Stimulated activated CD8-positive, alpha-beta memory T cell treated with anti-CD3 and anti-CD28 coated beads, Interleukin-15, amount 100 ng/mL, for 24 hours (primary cell): ENCODE measurements at places on chromosomes 7 and 10.

- DNase-seq = no peak
Measured at GRCh38 chr10:72320676-72321247, 34.0 kb downstream of the DNAJB12 start.

DNA sequence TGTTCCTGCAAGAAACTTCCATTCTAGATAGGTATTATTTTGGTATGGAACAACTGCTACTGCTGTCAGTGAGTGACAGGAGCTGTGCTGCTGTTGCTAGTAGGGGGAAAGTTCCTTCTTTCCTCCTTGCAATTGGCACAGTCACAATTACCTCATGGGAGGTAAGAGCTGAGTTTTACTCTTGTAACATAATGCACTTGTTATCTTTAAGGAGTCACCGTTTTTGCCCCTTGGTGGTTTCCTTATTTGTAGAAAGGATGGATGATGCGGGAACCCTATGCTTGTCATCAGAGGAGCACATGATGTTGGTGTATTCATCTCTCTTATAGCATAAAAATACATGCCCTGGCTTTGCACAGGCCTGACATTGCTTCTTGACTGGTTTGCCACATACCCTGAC, 234.7 kb upstream of the NPY start:
- no peak for DNase-seq

DNA sequence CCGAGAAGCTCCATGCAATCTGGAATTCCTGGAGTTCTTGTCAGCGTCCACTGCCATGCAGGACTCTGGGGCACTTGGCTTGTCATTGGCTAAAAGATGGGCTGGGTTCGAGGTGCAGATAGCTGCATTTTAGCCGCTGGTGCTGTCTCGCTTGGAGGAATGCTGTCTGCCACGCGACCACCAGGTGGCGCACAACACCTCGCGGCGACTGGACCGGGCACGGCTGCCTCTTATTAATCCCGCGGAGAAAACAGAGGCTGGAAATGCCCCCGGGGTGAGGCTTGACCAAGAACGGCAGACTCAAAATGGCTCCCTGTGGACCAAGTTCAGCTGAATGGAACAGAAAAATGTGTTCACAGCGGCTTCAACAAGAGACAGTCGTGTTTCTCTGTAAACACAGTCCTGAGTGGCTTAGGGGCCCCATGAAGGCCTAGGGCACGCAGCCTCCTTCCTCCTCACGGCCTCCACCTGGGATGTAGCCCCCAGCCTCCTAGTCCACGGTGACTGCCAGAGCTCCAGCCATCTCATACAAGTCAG, 46.2 kb downstream of the AOC1 start:
- DNase-seq = peak; percentile 64

DNA sequence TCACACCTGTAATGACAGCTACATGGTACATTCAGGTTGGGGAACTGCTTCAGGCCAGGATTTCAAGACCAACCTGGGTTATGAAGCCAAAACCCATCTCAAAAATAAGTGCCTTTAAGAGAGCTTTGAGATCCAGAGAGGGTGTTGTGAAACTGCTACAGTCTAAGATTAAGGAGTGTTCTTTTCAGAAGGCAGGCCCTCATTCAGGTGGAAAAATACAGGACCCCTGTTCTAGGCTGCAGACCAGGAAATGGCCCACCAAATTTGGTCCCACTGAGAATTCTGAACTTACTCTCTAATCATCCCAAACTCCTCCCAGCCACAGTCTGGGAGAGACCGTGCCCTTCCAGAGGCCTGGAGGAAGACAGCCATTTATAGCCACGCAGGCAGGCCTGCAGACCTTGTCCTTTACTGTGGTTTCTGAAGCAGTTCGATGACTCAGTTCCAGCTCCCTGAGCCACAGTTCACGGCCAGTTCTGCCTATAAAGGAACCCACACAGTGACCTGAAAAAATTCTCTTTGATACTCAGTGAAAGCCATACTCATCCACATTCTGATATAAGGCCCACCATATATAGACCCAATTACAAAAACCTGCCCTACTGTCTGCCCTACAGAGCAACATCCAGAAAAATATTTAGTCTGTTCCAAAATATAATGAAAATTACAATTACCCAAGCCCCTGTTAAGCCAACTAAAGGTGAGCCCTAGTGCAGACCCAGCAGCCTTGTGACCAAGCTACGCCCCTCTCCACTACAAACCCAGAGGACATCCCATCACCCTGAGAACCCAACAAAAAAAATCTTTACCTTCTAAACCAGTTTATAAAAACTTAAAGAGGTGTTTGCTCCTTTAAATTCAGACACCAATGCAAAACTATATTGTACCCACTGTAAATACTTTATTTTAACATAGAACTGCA, 21.2 kb downstream of the ZNF680 start:
- DNase-seq = no peak

DNA sequence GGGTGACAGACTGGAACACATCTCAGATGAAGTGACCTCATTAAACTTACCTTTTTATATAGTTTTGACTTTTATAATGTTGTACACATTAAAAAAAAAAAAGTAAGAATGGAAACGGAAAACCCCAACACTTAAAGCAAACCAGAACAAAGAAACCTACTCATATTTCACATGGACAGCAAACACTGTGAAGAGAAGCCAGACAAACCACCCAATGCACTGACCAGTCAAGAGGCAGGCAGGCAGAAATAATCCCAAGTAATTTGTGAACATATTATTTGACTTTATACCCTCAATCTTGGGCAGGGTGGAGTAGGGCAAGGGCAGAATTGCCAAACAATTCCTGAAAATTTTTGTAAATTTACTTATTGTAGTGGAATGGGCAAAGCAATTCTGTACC, 39.8 kb downstream of the WAPL start:
- no peak for DNase-seq

DNA sequence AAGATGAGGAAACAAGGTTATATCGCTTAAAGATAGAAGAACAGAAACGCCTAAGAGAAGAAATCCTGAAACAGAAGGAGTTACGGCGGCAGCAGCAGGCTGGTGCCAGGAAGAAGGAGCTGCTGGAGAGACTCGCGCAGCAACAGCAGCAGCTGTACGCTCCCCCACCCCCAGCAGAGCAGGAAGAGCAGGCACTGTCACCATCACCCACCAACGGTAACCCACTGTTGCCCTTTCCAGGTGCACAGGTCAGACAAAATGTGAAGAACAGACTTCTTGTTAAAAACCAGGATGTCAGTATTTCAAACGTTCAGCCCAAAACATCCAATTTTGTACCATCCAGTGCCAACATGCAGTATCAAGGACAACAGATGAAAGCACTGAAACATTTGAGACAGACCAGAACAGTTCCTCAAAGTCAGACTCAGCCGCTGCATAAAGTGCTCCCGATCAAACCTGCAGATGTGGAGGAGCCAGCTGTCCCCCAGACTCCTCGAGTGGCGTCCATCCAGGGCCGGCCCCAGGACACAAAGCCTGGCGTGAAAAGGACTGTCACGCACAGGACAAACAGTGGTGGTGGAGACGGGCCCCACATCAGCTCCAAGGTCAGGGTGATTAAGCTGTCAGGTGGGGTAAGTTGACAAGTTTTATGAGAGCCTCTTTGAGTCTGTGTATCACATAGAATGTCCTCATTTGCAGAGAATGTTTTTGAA, 67.1 kb downstream of the SHH start:
- no peak for DNase-seq

DNA sequence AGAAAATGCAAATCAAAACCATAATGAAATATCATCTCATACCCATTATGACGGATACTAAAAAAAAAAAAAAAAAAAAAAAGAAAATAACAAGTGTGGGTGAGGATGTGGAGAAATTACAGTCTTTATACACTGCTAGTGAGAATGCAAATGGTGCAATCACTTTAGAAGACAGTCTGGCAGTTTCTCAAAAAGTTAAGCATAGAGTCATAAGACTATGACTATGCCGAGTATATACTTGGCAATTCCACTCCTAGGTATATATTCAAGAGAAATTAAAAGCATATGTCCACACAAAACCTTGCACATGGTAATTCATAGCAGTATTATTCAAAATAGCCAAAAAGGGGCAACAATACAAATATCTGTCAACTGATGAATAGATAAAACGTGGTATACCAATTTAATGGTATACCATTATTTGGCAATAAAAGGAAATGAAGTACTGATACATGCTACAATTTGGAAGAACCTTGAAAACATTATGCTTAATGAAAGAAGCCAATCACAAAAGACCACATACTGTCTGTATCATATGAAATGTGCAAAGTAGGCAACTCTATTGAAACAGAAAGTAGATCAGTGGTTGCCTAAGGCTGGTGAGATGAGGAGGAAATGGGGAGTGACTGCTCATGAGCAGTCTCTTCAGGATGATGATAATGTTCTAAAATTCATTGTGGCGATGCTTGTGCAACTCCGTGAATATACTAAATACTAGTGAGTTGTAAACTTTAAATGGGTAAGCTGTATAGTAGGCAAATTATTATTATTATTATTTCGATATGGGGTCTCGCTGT, 90.1 kb upstream of the NANOS1 start:
- no peak for DNase-seq

- DNase-seq = no peak
Measured at GRCh38 chr7:101618916-101619315, 10.2 kb downstream of the MYL10 start.

DNA sequence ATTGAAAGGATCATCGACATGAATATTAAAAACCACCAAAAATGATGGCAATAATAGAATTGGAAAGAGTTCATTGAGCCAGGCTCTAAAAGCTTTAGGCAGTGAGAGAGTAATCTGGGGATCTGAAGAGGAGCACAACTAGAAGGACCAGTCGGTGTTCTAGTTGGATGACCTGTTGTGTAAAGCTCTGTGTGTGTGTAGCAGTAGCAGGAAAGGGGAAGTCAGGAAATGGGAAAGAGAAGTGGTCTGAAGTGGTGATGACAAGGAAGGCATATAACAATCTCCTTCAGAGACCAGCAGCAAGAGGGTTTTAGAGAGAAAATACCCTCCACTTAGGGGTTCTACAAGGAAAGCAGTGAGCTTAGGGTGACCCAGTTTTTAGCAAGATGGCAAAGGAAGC, 539.2 kb downstream of the HTR7 start:
- no peak for DNase-seq

DNA sequence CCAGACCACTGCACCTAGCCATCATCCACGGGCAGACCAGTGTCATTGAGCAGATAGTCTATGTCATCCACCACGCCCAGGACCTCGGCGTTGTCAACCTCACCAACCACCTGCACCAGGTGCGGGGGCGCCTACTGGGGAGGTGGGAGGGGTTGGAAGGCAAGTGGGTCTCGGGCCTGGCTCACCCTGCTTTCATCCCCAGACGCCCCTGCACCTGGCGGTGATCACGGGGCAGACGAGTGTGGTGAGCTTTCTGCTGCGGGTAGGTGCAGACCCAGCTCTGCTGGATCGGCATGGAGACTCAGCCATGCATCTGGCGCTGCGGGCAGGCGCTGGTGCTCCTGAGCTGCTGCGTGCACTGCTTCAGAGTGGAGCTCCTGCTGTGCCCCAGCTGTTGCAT, 4.6 kb downstream of the NFKB2 start:
- no peak for DNase-seq

- no peak for DNase-seq
Measured at GRCh38 chr7:91435381-91436059, 171.3 kb downstream of the FZD1 start.

DNA sequence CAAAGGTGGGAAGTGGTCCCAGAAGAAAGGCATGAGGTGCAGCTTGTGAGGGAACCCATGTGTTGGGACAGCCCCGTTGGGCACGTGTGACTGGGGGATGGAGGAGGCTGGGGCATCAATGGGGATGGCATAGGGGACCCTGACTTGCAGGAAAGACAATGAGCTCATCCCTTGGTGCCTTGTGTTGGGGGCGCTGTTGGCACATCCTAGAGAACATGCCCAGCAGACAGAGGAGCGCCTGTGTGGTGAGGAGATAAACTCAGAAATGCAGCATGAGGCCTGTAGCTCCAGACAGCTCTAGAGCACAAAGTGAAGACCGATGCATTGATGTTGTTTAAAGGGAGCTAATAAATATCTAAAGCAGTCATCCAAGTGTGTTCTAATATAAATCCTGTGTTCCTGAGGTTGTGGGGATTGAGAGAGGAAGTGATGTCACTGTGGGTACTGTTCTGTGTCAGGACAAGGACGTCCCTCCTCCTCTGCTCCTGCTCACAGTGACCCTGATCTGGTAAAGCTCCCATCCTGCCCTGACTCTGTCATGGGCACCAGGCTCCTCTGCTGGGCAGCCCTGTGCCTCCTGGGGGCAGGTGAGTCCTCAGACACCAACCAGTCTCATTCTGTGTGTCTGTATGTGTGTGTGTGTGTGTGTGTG, 126.1 kb upstream of the PRSS58 start:
- no peak for DNase-seq

DNA sequence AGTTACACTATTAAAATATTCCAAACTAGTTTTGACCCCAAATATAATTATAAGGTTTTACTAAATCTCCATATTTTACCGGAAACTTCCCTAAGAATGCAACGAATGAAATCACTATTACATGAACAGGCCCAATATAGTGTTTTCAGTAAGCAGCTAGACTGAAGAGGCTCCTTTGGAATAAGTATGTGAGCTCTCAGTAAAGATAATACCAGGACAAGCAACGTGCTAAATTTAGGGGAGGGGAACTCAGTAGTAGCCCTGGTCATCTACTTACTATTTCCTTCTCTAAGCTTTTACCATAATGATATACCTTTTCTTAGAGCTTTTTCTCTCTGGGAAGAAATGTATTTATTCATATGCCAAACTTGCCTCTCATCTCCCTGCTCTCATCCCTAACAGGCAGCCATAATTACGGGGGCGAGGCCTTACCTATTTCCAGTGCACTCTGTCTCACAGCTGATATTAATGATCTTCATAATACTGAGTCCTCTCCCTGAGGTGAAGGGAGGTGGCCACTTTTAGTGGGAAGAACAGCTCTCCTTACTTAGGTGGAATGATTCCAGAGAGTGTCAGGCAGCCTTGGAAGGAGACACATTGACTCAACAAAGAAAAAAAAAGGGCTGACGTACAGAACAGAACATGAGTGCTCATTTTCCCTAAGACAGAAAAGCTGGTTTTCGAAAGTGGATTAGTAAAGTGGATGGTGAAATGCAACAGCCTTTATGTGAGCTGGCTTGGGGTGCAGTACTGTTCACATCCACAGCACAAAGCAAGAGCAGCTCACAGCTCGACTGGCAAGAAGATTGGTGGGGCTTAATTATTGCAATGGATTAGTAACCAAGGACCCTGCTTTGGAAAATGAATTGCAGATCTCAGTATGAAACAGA, 165.4 kb downstream of the GLI3 start:
- no peak for DNase-seq

DNA sequence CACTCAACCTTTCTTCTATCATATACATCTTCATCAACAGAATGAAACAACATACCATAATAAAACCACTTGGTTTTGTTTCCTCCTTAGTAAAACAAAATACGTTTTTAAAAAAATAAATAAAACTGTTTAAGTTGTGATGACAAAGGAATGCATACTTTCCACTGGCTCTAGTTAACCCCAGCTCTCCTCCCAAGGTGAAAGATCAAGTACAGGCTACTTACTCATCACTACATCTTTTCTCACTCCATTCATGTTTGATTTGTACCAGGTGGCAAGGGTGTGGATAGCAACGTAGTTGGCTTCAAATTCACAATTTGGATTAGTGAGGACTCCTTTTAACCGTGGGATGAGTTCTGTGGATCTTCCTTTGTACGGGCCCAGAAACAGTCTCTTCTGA, 14.7 kb downstream of the OGA start:
- DNase-seq = no peak
